ENCODE measurements at places on chromosomes 11 and 22. TPM values are rescaled to one million over a fixed set of nuclear protein-coding genes. Genes with fewer than 3 reads are reported as not detected.

GDPD4 gene
- not detected for total RNA-seq

DNA sequence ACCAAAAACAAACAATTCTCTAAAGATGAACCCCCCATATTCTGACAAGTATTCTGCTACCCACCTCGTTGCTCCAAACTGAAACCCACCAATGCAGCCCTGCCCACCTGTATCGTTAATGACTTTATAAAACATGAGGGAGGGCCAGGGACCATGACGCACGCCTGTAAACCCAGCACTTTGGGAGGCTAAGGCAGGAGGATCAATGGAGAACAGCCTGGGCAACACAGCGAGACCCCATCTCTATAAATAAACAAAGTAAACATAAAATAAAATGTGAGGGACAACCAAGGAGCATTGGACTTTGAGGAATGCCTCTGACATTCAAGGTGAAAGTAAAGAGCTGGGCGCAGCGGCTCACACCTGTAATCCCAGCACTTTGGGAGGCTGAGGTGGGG lies 39.8 kb upstream of the ATXN10 start:
- no peak for DNase-seq

C11orf91 gene
- 0.75 TPM for total RNA-seq

DNA sequence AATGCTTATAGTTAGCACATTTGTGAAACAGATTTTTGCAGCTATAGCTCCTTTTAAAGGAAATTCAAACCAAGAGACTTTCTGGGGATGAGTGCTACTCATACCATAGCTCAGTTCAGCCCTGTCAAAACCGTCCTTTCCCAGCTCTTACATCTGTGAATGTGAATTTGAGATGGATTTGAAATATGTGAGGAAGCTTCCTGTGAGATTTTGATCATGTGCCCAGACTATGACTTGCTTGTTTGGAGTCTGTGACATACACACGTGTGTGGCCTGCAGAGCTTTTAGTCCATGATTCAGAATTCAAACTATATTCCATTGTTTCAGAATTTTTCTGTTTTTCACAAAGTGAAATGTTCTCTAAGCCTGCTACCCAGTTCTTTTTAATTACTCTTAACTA lies 4.4 kb upstream of the MMP1 start:
- no peak for DNase-seq

MAJIN gene
- total RNA-seq: not detected

- DNase-seq: no peak
These were observed 40.6 kb downstream of the MUC6 start for GRCh38 chr11:995752-996420.
